GDM1 (cell line): ENCODE measurements at places on chromosomes 1 and 21.

- DNase-seq: no peak
Observed at GRCh38 chr21:34276711-34277425, 86.9 kb upstream of the KCNE2 start.

DNA sequence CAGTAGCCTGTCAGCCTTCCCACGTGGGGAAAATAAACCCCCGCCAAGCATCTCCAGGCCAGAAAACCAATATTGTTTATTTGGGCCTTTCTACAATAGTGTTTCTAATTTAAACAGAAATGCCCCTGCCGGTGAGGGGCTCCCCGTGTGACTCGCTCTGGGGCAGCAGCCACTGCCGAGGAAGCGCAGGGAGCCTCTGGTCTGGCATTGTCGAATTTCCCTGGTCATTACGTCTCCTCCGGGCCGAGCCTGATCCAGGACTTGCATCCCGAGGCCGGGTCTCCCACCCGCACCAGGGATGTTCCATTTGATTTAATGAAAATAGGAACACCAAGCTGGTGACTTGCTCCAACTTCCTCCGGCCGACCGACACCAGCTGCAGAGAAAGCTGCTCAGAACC lies 20.5 kb downstream of the PRDM16 start:
- no peak for DNase-seq

DNA sequence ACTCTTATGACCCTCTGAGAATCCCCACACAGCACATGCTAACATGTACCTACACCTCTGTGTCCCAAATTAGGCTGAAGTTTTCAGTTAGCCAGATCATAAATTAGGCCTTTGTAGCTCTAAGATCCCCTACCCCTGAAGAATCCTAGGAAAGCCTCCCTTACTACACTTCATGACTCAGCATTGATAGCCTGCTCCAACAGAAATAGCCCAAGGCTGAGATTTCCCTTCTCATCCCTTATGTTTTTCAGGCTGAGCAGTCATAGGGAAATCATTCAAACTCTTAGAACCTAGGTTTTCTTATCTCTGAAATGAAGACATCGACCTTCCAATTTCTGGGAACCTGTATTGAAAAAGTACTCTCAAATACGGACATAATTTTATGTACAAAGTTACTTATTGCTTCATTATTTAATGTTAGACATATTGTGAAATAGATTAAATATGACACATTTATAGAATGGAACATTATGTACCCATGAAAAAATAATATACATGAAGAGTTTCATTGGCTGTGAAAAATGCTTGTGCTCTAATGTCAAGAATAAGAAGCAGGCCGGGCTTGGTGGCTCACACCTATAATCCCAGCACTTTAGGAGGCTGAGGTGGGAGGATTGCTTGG lies 122.4 kb upstream of the UBE2U start:
- no peak for DNase-seq

DNA sequence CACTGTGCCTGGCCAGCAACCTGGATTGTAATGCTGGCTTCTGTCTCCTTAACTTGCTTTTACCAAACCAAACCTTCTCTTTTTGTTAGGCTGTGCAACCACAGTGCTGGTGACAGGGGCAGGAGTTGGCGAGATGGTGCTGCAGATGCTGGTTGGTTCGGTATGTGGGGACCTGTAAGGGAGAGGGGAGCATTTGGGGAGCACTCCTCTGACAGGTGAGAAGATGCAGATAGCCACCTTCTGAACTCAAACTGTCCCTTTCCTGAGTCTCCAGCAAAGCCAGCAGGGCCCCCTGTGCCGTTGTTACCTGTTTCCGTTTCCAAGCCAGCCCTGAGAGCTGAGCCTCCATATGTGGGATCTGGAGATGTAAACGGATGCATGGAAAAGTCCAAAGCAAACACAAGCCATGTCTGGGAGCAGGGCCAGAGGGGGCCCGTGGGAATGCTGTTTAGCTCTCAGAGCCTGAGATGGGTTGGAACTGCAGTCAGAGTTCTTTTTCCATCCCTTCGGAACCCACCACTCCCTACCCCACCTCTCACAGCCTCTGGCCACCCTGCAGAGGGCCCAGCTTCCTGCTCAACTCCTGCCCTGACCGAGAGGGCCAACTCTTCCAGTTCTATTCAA lies 34.0 kb downstream of the ELK4 start:
- DNase-seq: no peak

DNA sequence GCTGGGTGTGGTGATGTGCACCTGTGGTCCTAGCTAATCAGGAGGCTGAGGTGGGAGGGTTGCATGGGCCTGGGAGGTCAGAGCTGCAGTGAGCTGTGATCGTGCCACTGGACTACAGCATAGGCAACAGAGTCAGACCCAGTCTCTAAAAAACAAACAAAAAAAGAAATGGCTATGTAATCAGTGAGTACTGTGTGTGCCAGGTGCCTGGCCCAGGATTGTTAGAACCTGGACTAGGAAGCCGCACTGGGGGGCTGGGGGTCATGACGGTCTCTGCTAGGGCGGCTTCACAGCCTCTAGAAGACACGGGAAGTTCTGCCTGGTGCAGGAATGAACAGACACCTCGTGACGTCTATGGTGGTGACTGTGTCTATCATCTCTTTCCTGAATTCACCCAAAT lies 8.5 kb downstream of the TMEM9 start:
- DNase-seq: no peak

DNA sequence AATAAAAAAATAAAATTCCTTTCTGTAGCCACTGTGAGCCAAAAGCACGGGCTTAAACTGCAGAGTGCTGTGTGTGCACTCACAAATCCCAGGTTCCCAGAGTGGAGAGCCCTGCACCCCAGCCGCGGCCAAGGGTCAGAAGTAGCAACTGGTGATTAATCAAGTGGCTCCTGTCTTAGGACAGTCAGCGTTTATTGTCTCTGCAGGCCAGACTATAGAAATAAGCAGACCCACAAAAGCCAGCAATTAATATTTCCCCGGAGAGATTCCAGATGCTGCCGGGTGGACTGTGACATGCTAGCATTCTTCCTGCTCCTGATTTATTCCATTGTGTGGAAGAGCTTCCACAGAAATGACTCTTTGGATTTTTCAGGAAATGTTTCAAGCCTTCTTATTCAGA lies 412.2 kb downstream of the KIF26B start:
- DNase-seq: no peak

DNA sequence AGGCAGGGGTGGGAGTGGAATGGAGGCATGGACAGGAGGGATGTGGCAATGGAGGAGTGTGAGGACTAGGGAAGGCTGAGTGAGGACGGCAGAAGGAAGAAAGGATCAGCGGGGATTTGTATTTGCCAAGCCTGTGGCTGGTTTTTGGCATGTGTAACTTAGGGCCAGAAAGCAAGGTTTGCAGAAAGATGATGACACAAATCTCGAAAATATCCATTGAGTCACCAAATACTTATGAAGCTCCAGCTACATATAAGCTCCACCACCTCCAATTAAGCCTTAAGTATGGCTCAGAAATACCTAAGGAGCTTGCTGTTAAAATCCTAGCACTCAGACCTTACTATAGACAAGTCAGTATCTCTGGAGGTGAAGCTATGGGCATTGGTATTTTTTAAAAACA lies 90.1 kb downstream of the OMA1 start:
- no peak for DNase-seq

DNA sequence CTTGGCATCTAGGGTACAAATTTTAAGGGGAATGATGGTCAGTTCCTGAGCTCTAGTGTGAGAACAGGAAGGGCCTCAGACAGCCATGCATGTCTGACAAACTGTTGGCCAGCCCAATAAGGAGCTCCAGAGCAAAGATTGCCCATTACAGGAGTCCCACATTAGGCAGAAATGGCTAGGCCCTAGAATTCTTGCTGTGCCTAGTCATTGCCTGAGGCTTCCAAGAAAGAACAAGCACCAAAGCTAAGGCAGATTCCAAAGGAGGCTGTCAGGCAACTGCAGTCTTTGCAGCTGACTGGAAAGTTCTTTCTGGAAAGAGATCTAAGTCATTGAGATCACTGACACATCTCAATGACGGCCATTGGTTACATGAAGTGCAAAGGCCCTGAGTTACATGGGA lies 3.9 kb upstream of the STIL start:
- no peak for DNase-seq

DNA sequence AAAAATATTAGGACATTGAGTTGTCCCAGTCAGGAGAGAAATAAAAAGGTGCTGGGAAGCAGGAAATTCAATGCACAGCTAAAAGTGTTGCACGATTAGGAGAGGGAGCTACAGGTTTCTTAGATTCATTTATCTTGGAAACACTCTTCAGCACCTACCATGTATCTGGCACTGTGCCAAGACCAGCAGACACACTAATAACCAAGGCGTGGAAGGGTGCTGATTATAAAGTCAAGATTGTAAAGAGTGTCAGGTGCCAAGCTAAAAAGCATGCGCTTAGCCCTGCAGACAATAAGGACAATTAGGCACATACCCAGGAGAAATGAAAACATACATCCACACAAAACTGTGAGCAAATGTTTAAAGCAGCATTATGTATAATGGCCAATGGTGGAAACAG lies 129.9 kb downstream of the DSCAM start:
- DNase-seq: no peak

- no peak for DNase-seq
Observed at GRCh38 chr1:56533197-56533596, 46.2 kb downstream of the PLPP3 start.

- no peak for DNase-seq
Observed at GRCh38 chr1:70518106-70518505, 107.0 kb downstream of the CTH start.

DNA sequence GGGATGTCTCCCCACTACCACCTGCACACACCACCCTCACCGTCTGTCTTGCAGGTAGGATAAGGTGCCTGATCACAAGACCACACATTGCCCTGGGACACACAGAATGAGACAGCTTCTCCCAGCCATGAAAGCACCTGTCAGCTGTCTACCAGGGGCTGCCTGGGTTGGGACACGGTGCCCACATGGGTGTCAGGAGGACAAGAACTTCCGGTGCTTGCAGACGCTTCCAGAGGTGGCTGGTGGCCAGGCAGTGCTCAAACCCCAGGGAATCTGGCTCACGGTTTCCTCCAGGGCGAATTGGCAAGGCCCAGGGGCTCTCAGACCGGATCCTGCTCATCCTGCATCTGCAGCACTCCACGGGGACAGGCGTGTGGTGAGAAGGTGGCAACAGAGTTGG lies 182.6 kb upstream of the ARHGEF16 start:
- DNase-seq: no peak

GRCh38 chr1:212950243-212951125 lies at the start of gene VASH2:
Gene VASH2 (plus strand): TSS chr1:212950541. CDS start chr1:212951543, 1,002 bp downstream.
- DNase-seq: peak; percentile 67

GRCh38 chr1:23188434-23188884 lies 19.8 kb upstream of the LUZP1 start:
- DNase-seq: no peak

- DNase-seq: no peak
Observed at GRCh38 chr1:107309962-107310361, 169.1 kb downstream of the NTNG1 start.

- no peak for DNase-seq
Observed at GRCh38 chr1:94884106-94884505, 42.8 kb downstream of the CNN3 start.

DNA sequence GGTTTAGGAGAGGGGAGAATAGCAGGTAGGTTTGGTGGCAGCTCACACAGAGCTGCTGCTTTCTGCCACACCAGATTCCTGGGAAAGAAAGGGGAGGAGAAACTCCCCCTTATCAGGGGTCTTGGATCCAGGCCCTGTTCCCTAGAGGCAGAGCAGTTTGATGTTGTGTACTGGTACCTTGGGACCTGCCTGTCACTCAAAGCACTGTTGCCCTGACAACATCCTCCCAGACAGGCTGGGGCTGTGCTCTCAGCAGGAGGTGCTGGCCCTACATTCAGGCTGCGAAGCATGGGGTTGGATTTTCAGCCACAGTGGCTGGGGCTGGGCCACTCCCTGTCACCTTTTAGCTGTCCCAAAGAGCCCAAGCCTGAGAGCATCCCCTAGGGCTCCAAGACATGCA lies 188.0 kb downstream of the GRIK3 start:
- no peak for DNase-seq

DNA sequence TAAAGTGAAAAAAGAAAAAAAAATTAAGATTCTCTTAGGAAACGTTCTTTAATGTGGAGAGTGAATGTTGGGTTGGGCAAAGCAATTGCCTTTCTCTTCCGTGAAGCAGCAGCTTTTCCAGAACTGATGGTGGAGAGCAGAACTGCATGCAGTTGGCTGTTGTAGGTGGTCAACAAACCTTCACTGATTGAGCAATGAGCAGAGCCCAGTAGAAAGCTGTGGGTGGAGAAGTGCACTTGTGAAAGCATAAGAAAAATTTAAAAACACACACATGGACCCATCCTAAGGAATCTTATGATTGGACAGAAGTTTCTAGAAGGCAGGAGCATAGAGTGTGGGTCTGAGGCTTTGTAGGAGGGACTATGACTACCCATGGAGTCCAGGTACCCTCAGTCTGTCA lies 4.5 kb downstream of the PRELP start:
- no peak for DNase-seq

DNA sequence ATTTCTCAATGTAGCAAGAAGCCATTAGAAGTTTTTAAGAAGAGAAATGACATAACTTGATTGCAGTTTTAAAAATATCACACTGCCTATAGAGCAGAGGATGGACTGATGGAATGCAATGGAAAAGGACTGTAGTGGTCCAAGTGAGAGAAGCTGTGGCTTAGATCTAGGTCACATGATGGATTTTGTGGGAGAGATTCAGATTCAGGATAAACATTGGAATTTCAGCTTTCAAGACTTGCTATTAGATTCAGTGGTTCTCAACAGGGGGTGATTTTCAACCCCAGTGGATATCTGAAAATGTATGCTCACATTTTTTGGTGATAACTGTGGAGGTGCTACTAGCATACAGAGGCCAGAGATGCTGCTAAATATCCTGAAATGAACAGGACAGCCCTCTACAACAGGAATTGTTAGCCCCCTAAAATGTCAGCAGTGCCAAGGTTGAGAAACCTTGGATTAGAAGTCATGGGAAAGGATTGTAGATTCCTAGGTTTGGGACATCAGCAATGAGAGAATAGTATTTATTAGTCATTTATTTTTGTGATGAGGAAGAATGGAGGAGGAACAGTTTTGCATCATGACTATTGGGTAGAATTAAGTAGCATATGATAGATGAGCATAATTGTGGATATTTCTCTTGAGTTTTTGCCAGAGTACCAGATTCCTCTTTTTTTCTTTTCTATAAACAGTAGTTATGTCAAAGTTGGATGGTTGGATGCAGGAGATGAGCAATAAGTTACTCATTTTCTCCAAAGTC lies 30.1 kb upstream of the KCNK2 start:
- no peak for DNase-seq

GRCh38 chr1:84689514-84690396 lies 506 bp downstream of the SSX2IP start:
- peak; percentile 27 for DNase-seq

DNA sequence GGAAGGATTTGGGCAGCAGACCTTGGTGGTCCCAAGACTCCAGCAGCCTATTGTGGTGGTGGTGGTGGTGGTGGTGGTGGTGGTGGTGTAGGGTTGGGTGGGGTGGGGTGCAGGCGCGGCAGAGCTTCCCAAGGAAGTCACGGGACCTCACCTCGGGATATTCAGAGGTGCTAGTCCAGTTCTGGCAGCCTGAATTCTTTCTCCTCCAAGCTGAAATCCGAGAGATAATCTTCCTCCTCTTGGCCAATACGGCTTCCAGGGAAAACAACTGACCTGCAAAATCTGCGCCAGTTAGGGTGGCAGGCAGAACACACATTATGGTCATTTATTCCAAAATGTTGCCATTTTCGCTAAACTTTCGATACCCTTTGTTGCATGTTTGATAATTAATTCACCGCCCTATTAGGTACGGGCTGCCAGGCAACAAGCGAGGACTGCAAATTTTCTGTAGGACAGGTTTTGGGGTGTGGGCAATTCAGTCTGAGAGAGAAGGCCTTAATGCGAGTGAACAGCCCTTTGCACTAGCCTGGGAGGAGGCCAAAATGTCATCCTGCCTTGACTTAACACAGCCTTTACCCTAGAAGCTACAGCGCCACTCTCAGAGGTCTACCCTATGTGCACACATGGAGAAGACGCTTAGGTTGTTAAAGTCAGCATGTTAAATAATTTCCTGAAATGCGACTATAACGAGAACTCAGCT lies 33.2 kb upstream of the BSDC1 start:
- DNase-seq: no peak
